ENCODE measurements at places on chromosomes 1 and 21.

DNA sequence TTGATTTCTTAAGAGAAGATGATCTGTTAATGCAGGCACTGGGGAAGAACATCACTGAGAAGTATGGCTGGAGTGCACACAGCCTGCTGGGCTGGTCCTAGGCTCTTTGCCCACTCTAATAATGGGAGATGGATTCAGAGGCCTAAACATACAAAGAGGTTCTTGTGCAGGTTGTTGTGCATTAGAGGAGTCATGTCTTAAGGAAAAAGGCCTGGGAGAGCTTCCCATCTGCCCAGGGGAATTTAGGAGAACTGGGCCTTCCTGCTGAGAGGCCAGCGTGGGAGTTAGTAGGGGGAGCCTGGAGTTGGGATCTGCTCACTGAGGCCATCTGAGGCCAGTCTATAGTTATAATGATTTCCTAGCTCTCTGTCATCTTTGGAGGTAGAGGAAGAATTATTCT lies 126.7 kb downstream of the TLR5 start:
- no peak for DNase-seq

GRCh38 chr1:236269439-236269838 lies 12.3 kb downstream of the ERO1B start:
- no peak for DNase-seq

DNA sequence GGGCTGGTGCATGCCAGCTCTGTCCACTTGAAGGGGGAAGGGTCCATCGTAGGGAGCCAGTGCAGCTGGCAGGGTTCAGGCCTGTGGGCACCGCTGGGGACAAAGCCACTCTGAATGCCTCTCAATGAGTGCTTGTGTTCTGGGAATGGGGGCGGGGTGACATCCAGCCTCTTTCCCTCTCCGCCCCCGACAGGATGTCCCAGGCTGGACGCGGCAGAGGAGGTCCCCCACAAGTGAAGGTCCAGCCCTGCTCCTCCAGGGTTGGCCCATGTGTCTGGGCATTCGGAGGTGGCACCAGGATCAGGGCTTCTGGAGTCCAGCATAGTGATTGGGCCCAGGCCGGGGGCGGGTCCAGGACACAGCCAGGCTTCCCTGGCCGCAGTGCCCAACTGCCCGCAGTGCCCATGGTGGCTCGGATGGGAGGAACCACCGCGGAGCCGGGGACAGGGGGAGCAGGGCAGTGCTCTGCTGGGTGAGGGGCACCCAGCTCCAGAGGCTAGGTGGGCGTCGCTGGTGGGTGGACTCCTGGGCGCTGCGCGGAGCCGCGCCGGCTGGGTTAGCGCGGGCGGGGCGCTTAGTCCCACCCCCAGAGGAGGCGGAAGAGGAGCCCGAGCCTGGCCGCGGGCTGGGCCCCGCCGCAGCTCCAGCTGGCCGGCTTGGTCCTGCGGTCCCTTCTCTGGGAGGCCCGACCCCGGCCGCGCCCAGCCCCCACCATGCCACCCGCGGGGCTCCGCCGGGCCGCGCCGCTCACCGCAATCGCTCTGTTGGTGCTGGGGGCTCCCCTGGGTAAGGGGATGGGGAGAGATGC lies at the start of gene SHISA4:
SHISA4 (plus strand) TSS at position 617 of the 808 bp plus-strand sequence; CDS start at position 714, 97 bp downstream.
- no peak for DNase-seq

DNA sequence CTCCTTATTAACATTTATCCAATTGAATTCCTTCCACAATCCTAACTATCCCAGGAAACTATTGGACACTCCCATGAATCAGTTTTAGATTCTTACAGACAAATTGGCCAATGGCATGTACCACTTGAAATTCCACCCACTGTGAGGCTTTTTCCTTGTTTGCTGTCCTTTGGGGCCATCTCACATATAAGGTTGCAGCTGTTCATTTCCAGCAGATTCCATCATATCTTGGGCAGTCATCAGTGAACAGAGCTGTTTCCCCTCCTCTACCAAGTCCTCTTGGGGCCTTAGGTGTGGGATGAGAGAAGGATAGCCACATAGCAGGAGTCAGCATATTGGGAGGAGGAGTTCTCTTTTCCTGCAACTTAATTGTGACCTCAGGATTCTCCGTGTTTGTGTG lies 109.1 kb downstream of the HHAT start:
- DNase-seq: no peak

GRCh38 chr1:109864047-109864822 lies 46.4 kb upstream of the CSF1 start:
- peak; percentile 70 for DNase-seq

DNA sequence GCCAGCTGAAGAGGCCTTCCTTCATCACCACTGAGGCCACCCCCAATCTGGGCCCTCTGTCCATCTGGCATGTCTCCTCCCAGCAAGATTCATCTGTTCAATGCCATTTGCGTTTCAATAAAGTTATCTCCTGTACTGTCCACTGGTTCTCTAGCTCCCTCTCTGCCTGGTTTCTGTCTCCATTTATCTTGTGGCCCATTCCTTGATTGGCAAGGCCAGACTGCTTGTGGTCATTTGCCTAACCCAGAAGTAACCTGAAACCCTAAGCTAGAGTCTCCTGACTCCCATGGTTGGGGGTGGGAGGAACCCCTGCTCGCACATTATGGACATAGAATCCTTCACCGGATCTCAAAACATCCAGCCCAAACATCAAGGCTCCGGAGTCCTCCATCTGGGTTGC lies 2.1 kb upstream of the IPO9 start:
- no peak for DNase-seq

DNA sequence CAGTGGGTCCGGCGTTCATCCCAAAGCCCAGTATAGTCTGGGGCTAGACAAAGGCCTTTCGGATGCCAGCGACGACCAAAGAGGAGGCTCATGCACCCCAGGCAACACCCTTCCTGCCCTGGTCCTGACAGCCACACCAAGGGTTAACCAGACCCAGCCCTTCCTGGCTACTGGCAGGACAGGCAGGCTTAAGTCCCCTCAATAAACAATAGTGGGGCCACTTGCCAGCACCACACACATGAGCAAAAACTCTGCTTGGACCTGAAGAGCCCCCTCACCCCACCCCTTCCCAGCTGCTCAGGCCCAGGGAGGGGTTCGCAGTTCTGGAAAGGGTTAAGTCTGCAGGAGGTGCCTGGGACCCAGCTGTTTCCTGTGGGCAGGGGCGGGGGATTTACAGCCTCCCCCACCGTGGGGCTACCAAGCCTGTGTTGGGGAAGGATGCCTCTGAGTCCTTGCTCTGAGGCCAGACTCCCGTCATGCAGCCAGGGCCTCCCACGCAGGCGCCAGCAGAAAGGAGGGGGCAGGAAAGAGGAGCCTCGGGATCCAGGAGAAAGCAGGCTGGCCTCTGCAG lies 18.2 kb downstream of the PHLDA3 start:
- no peak for DNase-seq

GRCh38 chr1:210360852-210361477 lies 32.3 kb downstream of the HHAT start:
- DNase-seq: peak; percentile 34

GRCh38 chr1:39295901-39296300 lies 91.4 kb downstream of the MACF1 start:
- DNase-seq: no peak

DNA sequence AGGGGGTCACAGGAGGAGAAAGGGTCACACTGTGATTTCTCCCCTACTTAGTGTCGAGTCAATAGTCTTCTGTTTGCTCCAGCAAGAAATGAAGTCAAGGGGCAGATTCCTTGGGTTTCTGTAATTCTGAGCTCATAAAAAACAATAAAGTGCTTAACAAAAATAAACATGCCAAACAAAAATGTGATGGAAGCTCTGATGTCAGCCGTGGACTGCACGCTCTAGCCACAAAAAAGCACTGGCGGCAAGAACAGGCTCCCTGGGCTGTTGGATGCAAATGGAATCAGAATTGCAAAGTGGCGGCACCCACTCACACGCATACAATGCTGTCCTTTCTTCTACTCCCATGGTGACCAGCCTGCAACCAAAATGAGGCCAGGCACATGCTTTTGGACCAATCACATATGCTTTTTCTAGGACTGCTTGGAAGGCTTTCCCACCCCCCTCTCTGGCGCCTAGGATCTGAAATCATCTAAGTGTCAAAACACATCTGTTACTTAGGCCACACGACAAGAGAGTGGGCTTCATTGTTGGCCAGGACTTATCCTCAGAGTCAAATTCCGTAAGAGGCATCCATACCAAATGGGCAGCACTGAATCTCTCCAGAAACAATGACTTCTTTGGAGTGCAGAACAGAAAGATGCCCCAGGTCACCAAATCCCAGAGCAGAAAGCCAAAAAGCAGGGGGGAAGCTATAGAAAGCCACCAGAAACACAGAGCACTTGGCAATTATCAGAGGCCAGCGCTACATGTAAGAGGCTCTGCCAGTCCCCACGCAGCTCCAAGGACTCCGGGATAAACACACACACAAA lies 9.2 kb downstream of the C1orf198 start:
- no peak for DNase-seq

- no peak for DNase-seq
These were observed 541.1 kb upstream of the CAMK1G start for GRCh38 chr1:209042413-209042812.

- DNase-seq: no peak
These were observed 11.9 kb upstream of the CPLANE2 start for GRCh38 chr1:16248603-16249516.

DNA sequence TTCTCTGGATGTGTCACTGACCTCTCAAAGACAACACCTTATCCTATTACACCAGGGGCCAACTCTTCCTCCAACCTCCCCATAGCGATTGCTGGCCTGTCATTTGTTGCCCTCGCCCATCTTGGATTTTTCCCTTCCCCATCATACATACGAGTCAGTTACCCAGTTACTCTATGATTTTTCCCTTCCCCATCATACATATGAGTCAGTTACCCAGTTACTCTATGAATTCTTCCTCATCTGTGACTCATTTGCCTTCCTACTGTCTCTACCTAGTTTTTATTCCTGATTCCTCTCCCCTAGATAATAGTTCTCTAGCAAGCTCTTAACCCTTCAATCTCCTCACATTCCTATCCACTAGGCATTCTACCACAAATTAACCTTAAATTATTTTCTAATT lies 178.8 kb downstream of the NR5A2 start:
- DNase-seq: no peak

DNA sequence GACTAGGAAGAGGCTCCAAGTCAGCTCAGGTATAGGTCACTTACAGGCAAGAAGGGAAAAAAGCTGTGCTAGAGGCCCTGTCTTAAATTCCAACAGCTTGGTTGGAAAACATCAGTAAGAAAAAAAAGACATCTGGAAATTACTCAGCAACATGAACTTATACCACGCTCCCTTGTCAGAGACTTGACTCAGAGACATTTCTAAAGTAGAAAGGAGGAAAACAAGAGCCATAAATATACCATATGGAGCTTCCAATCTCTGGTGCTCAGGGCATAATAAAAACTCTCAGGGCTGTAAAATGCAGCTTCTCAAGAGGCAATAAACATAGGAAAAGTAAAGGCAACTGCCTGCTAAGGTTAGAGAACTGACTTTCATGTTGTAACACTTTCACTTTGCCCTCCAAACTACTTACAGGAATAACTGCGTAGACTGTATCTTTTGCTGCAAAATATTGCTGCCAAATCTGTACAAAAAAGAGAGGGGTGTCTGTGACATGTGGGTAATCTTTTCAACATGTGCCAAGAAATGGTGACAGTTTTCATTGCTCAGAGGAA lies 14.7 kb downstream of the ATPAF1 start:
- no peak for DNase-seq

- DNase-seq: no peak
These were observed 49.0 kb downstream of the SYT2 start for GRCh38 chr1:202661136-202661845.

- no peak for DNase-seq
These were observed 2.6 kb downstream of the PADI1 start for GRCh38 chr1:17207540-17207939.

- no peak for DNase-seq
These were observed 139.9 kb downstream of the DPYD start for GRCh38 chr1:97780884-97781283.

DNA sequence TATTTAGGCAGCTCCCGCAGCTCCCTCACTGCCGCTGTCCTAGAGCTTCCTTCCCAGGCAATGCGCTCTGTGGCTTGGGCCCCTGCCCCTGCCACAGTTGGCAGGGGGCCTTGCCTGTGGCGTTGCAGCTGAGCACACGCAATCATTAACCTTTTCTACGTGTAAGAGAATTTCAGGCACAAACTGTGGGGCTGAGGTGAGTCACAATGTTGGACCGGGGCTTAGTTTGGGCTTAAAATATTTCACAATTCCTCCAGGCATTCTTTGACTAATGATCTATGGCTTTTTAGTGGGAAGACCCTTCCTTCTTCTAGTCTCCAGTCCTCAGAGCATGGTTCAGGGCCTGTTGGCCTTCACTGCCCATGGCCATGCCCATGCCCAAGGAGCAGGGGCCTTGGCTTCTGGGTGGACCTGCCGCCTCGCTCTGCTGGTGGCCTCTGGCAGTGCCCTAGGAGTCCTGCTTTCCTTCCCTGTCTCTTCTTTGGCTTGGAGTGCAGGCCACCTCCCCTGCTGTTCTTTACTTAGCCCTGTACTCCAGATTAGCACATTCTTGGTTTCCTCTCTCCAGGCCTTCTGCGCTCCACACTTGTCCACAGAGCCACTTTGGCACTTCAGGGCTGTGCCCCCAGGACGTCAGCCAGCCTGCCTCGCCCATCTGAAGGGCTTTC lies 39.2 kb downstream of the MAPKAPK2 start:
- no peak for DNase-seq

DNA sequence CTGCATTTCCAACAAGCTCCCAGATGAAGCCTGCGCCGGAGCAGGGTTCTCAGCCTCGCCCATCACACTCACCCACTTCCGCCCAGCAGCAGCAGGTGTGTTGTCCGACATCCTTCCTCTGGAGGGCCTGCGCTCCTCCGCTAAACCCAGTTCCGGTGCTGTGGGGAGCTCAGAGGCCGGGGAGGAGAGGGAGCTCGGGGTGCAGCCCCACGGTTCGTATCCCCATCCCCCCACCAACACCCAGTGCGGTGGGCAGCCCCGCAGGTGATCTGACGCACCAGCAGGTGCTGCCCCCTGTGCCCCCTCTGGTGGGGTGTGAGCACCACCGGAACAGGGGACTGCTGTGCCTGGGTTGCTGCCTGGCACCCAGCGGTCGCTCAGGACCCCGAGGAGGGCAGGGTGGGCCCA lies 3.4 kb upstream of the PEX10 start:
- DNase-seq: no peak

- DNase-seq: peak; percentile 11
These were observed 382 bp downstream of the GPBP1L1 start for GRCh38 chr1:45686015-45686287.

GRCh38 chr1:84737590-84737989 lies 47.3 kb upstream of the SSX2IP start:
- no peak for DNase-seq

DNA sequence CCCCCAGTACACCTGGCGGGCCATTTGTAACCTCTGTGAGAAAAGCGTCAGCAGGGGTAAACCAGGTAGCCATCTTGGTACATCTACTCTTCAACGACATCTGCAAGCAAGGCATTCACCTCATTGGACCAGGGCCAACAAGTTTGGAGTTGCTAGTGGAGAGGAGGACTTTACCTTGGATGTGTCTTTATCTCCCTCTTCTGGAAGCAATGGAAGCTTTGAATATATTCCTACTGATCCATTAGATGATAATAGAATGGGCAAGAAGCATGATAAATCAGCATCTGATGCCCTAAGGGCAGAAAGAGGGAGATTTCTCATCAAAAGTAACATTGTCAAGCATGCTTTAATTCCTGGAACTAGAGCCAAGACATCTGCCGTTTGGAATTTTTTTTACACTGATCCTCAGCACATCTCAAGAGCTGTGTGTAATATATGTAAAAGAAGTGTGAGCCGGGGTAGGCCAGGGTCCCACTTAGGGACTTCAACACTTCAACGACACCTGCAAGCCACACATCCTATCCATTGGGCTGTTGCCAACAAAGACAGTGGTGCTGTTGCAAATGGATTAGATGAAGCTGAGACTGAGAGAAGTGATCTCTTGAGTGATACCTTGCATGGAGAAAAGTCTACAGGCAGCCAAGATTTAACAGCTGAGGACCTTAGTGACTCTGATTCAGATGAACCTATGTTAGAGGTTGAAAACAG lies 2.7 kb downstream of the ZBED6 start:
- no peak for DNase-seq

Data from forelimb muscle (tissue), 1 donor.